ENCODE measurements at places on chromosomes 6 and 20.

GRCh38 chr20:43974695-43975094 lies 60.0 kb downstream of the TOX2 start:
- DNase-seq = no peak

GRCh38 chr6:157912326-157912725 lies 69.3 kb upstream of the SYNJ2 start:
- DNase-seq = no peak

- DNase-seq = no peak
Measured at GRCh38 chr20:4567170-4567569, 154.5 kb upstream of the PRND start.

DNA sequence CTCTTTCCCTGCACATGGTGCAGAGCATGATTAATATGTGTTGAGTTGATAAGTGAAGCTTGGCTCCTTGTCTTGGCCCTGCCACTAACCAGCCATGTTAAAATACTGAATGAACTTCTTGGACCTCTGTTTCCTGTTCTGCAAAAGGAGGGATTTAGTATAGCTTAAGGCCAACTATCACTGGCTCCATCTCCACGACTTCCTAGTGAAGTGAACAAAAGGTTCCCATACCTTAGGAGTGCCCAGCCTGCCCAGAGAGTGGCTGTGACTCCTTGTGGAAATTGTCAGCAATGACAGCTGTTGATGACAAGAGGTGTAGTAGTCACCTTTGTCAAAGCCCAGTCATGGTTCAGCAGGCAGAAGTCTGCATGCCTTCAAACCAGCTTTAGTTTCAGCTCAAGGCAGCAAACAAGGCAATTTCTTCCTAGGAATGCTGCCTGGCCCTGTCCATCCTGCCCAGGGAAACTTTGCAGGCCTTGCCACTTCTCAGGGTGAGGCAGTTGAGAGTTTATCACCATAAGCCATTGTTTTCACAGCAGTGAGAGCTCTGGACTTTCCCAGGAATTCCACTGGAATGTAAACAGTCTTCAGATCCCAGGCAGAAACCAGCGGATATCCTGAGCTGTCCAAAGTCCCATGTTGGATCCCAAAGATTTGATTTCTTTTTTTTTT lies 169.7 kb upstream of the TNFAIP3 start:
- DNase-seq = no peak

GRCh38 chr6:80425089-80425823 lies 318.8 kb downstream of the BCKDHB start:
- DNase-seq = peak; percentile 4

- no peak for DNase-seq
Measured at GRCh38 chr20:17664025-17664633, 17.9 kb downstream of the RRBP1 start.

DNA sequence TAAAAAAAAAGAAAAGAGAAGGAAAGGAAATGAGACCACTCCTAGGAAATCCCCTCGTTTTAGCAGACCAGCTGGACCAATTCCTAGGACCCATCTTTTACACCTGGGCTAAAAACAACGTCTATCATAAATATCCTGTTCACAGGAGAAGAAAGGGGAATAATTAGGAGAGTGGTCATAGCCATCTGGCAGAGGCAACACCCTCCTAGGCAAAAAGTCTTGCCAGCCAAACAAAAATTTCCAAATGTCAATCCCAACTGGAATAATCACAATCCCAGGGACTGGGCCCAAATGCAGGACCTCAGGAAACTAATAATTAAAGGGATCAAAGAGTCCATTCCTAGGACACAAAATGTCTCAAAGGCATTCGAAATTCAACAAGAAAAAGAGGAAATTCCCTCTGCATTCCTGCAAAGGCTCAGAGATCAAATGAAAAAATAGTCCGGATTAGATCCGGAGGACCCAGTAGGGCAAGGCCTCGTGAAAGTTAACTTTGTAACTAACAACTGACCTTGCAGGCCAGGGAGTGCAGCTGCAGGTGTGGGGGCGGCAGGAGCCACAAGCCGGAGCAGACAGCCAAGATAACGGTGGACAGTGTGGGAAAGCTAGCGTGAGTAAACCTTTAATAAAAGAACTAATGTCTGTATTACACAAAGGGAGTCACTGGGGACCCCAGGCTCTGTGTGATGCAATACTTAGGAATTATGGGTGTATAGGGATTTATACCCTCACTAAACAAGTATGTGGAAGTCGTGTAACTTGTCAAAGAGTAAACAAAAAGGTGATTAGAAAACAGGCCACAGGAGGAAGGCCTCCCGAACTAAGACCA lies 11.7 kb downstream of the LCA5 start:
- DNase-seq = no peak

DNA sequence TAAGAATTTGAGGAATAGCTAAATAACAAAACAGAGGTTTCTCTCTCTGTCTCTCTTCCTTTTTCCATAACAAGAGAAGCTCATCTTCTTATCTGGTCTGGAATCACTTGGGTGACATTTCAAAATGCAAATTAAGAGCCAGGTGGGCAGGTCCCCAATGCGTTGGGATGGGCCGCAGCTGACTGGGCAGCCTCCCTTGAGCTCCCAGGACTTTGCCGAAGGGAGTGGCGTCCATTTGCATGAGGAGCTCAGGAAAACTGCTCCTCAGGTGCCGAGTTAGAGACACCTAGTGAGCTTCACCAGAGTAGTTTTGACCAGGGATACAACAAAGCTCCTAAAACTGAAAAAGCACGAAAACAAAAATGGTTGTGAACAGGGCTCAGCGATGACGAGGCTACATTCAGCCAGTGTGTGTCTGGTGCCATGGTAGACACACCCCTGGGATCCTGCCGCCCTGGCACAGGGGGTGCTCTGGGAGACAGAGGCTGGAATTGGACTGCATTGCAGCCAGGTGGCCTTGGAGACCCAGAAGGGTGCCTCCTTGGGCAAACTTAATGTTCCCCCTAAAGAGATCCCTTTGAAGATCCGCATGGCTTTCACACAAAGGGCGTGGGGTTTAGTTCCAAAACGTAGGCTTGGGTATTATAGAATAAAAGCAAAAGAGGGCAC lies 13.5 kb upstream of the SERPINB6 start:
- DNase-seq = no peak

DNA sequence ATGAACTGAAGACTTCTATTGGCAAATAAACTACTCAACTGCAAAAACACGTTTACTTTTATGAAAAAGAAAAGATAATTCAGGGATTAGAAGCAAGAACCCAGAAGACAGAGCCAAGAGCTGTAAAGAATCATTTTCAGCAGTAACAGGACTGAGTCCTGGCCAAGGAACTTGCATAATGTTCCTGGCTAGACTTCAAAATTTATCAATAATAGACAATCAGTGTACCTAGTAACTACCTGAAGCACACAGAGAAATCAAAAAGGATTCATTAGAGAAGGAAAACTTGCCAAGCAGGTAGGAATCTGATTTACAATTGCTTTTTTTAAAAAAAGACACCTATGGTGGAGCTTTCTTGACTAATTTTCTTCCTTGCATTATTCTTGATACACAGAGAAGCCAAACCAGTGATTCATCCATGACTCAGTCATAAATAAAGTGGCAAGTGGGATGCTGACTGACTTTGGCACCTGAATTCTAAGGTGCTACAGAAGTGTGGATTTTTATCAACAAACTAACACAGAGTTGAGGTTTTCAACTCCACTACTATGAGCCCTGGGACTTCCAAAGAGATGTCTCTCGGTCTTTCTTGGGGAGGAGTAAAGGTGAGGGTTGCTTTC lies 281.3 kb downstream of the BMP7 start:
- DNase-seq = peak; percentile 39

DNA sequence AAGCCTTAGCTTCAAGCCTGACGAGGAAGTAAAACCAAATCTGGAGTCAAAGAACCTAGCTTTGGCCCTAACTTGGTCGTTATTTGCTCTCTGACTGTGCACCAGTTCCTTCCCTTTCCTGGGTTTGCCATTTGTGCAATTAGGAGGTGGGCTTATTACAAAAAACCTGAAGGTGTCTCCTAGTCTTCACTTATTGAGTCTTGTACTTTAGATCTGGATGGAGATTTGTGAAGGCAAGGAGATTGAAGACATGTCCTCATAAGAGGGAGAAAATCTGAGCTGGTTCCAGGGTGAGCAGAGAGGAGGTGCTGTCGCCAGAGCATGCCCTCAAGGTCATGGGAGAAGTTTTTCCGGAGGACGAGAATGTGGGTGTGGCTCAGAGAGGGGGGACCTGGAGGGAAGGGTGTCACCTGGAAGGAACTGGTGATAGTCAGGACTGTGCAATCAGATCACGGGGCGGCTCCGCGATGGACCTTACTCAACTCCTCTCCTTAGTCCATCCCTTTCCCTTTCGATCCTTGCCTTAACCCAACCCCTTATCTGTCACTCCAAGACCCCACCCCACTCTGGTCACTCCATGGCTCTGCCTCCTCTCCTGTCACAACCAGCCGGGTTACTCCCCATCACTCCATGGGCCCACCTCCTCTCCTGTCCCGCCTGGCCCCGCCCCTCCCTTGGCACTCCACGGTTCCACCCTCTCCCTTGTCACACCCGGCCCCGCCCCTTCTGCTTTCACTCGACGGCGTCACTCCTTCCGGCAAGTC lies 588 bp upstream of the ACSS2 start:
- peak; percentile 99 for DNase-seq

GRCh38 chr6:123332070-123332469 lies 304.7 kb downstream of the TRDN start:
- DNase-seq = no peak

- DNase-seq = no peak
Measured at GRCh38 chr6:157785636-157786035, 37.4 kb upstream of the SNX9 start.

GRCh38 chr6:133623065-133623464 lies 265.8 kb upstream of the TCF21 start:
- no peak for DNase-seq

DNA sequence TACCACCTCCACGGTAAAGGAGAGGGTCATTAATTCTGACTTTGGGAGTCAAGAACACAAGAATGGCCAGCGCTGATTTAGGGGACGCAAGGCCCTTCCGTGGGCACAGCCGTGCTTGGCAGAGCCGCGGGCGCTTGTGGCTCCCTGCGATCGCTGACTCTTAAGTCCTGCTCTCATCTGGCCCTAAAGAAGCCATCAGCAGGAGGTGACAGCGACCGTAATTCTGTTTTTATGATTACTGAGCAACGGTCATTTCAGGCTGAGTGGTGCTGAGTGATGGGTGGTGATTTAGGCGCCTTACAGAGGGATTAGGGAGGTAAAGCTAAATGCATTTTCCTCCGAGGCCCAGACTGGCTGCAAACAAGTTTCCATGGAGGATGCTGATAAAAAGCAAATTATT lies 364.6 kb upstream of the SULF2 start:
- DNase-seq = no peak

- DNase-seq = no peak
Measured at GRCh38 chr20:61628901-61629601, 377.0 kb downstream of the CDH4 start.

- no peak for DNase-seq
Measured at GRCh38 chr6:157536223-157536545, 155.2 kb downstream of the ZDHHC14 start.

GRCh38 chr6:12265296-12265695 lies 24.9 kb upstream of the EDN1 start:
- no peak for DNase-seq

DNA sequence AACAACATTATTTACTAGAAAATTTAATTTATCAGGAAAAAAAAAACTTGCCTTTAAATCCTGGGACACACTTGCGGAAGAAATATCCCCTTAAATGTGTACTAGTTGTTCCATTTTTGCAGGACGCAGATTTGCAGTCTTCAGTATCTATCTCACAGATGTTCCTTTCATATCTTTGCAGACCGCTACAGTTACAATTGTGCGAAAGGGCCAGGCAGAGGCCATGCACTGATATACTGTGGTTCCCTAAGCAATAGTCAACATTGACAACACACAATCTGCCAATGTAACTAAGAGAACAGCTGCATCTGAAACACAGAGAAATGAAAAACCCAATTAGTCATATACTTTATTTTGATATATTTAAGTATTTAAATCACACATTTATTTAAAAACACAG lies 411.2 kb downstream of the EYS start:
- DNase-seq = no peak

- no peak for DNase-seq
Measured at GRCh38 chr6:120214088-120214499, 864.5 kb upstream of the MAN1A1 start.

GRCh38 chr6:53062169-53062539 lies 3.0 kb upstream of the FBXO9 start:
- DNase-seq = peak; percentile 10

GRCh38 chr6:31776989-31777666 lies at the start of gene VWA7:
Gene VWA7, minus strand, starts transcription at chr6:31777328. Its CDS starts 549 bp downstream, at chr6:31776779.
- DNase-seq = peak; percentile 67

- DNase-seq = no peak
Measured at GRCh38 chr6:42313941-42314570, 96.4 kb upstream of the MRPS10 start.

DNA sequence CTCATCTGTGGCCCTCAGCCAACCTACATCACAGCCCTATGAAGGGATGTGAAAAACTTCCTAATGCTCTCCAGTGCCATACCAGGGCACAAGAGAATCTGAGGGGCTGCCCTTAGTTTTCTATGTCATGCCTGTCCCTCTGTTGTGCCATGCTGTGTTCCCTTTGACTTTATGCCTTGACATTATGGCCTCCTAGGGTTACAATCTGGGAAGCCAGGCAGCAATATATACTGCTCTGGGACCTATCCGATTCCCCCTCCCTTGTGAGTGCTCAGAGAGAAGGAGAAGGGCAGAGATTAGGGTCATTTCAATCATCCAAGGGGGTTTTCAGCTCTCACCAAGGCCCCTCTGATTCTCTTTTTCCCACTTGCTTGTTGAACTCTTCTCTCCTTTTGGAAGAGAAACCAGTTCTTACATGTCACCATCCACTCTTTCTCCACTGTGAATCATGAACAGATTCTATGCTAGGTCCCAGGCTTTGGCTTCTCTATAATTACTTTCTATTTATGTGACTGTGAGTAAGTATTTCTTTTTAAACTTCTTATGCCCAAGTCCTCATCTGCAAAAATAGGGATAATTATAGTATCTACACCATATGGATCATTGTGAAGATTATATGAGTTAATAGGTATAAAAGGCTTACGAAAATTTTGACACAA lies 14.2 kb upstream of the FRK start:
- DNase-seq = no peak

DNA sequence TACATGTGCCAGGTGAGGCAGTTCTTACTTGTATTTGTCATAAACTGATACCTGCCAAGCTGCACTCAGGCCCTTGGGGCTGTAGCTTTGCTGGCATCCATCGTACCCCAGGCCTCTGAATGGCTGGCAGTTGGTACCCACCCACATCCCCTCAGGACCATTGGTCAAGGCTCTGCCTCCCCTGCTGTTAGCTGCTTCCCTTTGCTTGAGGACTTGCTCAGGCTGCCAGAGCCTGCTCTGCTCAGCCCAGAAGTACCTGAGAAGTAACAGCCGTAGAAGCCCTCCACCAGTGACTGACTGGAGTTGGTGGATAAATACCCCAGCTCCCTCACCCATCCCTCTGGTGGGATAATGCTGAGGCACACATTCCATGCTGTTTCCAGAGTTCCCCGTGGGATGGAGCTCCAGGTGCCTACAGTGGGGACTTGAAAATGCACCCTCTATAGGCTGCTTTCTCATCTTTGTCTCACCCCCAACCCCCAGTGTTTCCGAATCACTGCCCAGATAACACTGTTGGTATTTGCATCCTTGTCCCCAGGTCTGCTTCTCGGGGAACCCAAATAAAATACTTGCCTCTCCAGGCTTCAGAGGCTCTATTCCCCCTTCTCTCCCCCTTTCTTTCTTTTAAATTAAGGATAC lies 7.3 kb downstream of the EBF4 start:
- DNase-seq = no peak

Measured in RKO (cell line).